ENCODE measurements at places on chromosomes 2 and 18. TPM values are rescaled to one million over a fixed set of nuclear protein-coding genes. Genes with fewer than 3 reads are reported as not detected.
A peak's percentile ranks its signal among the peaks of the same experiment; 100 is the strongest.

CROCC2 gene
- total RNA-seq = not detected

- no peak for DNase-seq
- H3K27me3 ChIP-seq = no peaks in the 10 kb centered on the region
- H3K36me3 ChIP-seq = peaks cover 30% of the 10 kb centered on the region
- peak overlapping the region; percentile 63 for H3K4me3 ChIP-seq
- H3K4me1 ChIP-seq = peaks cover 7% of the 10 kb centered on the region
Observed at GRCh38 chr18:63291278-63291677, 28.3 kb downstream of the BCL2 start.

OTOF gene
- total RNA-seq = 0.57 TPM

TMEFF2 gene
- not detected for total RNA-seq

DNA sequence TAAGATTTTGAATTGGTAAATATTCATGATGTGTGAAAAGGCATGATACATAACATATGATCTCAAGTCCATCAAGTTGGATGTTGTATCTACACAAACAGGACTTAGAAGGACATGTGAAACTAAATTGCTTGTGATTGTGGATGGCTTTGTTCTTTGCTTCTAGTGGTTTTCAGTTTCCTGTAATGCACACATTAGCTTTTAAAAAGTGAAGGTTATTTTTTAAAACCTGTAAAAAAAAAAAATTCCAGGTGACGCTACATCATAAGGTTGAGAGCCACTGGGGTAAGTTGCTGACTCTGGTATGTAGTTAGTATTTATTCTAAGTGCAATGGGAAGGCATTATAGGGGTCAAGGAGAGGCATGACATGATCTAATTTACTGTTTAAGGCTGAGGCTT is 48.4 kb upstream of the TMEM247 start:
- DNase-seq = no peak
- H3K27me3 ChIP-seq = peaks cover 16% of the 10 kb centered on the region
- no peaks in the 10 kb centered on the region for H3K36me3 ChIP-seq
- peaks cover 19% of the 10 kb centered on the region for H3K4me1 ChIP-seq
- no peak overlapping the region for H3K27ac ChIP-seq

DNA sequence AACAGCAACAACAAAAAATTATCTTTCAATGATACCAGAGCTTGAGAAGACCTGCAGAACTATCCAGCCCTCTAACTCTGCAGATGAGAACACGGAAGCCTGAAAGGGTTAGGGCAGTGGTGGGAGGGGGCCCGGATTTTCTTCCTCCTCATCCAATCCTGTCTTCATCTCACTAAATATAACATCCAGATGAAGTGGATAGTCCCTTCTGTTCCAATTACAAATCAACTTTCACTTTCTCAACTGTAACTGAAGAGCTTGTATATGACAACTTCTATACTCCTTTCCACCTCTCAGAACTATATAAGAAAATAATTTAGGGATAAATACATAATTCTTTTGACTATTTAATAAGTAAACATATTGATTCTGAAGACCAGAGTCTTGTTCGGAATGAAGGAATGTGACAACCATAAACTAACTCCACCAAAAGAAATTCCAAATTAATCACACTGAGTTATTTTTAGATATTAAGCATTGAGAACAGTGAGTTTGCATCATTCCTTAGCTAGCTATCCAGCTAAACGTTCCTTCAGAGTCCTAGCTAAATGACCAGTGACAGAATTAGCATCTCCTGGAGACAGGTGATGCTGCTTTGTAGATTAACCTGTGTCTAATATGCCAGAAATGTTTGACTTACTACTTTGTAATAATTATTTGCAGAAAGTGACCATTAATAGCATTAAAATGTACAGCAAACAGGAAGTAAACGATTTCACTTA is 32.7 kb downstream of the SFT2D3 start:
- DNase-seq = no peak
- H3K36me3 ChIP-seq = peaks cover 6% of the 10 kb centered on the region
- H3K27me3 ChIP-seq = no peaks in the 10 kb centered on the region
- no peak overlapping the region for H3K4me3 ChIP-seq
- H3K4me1 ChIP-seq = peaks cover 17% of the 10 kb centered on the region
- H3K27ac ChIP-seq = no peak overlapping the region

DNA sequence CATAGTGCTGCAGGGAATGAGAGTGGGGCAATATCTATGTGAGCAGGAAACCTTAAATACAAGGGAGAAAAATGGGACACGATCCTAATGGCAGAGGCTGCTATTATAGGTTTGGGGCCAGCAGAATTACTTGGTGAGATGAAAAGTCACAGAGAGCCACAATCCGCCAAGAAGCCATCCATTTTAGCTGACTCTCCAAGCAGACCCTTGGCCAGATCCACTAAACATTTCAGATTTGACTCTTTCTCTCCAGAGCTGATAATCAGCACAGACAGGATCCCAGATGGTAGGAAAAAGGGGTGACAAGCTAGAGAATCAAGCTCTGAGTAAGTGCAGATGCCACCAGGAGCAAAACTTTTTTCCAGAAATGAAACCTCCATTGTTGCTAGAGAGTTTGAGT is 61.5 kb downstream of the MAPK4 start:
- H3K4me1 ChIP-seq = no peaks in the 10 kb centered on the region
- no peak overlapping the region for H3K27ac ChIP-seq
- DNase-seq = no peak
- peaks cover 12% of the 10 kb centered on the region for H3K27me3 ChIP-seq
- no peak overlapping the region for H3K4me3 ChIP-seq

GRCh38 chr18:20996418-20996817 is 115.2 kb downstream of the ROCK1 start:
- H3K36me3 ChIP-seq = peaks cover 21% of the 10 kb centered on the region
- H3K27me3 ChIP-seq = no peaks in the 10 kb centered on the region
- H3K4me3 ChIP-seq = no peak overlapping the region
- H3K27ac ChIP-seq = no peak overlapping the region
- no peak for DNase-seq
- peaks cover 31% of the 10 kb centered on the region for H3K4me1 ChIP-seq

PSMA8 gene
- 1.3 TPM for total RNA-seq

GRCh38 chr2:24304098-24304497 is 56.2 kb downstream of the ITSN2 start:
- H3K4me1 ChIP-seq = no peaks in the 10 kb centered on the region
- H3K27me3 ChIP-seq = no peaks in the 10 kb centered on the region
- no peak overlapping the region for H3K27ac ChIP-seq
- DNase-seq = no peak
- no peak overlapping the region for H3K4me3 ChIP-seq
- peaks cover 25% of the 10 kb centered on the region for H3K36me3 ChIP-seq

GRCh38 chr2:37544591-37545031 is 126.8 kb downstream of the CDC42EP3 start:
- no peak for DNase-seq
- peaks cover 2% of the 10 kb centered on the region for H3K27me3 ChIP-seq
- H3K36me3 ChIP-seq = no peaks in the 10 kb centered on the region
- no peak overlapping the region for H3K27ac ChIP-seq

GRCh38 chr18:55751476-55751875 is 163.5 kb upstream of the TCF4 start:
- H3K27ac ChIP-seq = no peak overlapping the region
- no peak for DNase-seq
- peaks cover 10% of the 10 kb centered on the region for H3K27me3 ChIP-seq
- H3K36me3 ChIP-seq = no peaks in the 10 kb centered on the region

DNA sequence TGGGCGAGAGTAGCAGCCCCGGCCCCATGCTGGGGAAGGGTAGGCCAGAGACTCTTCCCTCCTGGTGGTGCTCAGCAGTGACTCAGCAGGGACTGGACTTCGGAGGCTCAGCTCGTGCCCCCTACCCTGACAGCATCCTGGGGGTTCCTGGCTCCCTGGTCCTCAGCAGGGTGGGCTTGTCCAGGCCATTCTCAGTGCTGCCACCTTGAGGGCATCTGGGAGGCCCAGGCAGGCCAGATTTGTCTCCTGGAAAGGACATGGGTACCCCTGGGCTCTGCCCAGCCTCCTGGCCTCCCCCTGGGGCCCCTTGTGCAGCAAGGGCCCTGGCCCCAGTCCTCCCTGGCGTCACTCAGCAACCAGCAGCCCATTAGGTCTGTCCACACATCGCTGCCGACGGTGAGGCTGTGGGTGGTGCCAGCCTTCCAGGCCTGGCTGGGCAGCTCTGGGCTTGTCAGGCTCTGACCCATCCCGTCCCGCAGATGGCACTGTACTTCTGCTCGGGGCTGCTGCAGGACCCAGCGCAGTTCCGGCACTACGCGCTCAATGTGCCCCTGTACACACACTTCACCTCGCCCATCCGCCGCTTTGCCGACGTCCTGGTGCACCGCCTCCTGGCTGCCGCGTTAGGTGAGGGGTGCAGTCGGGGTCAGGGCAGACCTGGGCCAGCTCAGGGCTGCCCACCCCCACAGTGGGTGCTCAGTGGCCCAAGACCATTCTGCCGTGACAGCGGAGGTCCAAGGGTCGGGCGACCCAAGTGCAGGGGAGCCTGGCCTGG is 45.0 kb upstream of the ALPP start:
- peak; percentile 45 for DNase-seq
- H3K4me1 ChIP-seq = no peaks in the 10 kb centered on the region
- H3K27me3 ChIP-seq = no peaks in the 10 kb centered on the region
- H3K36me3 ChIP-seq = no peaks in the 10 kb centered on the region

DNA sequence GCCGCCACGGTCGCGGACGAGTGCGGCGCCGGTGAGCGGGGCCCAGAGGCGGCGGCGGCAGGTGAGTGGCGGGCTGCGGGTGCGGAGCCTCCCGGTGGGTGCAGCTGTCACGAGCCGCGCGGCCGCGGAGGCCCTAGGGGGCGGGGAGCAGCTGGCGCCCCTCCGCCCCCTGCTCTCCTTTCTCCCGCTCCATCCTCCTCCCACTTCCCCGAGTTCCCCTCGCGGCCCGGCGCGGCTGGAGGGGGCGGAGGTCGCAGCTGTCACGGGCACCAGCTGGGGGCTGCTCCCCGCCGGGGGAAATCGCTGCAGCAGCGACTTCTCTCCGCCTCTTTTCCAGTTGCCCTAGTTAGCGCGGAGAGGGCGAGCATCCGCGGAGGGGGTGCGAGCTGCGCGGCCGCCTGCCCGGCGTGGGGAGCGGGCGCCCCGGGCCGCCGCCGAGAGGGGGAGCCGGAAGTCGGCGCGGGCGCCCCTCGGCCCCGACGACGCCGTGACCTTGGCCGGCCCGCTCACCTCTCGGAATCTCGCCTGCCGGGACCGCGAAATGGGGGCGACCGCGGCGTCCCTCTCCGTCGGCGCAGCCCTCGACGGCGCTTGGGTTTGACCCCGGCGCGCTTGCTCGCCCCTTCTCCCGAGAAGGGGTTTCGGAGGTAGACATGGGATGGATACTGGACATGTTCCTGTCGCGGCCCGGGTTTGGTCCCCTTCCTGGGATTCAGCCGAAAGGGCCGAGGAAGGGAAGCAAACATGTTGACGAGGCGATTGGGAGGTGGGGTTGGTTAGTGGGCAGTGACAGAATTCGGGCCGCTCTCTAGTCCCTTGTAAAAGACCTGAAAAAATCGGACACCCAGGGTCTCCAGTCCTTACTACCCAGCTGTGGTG is 727 bp downstream of the NCOA1 start:
- H3K36me3 ChIP-seq = peaks cover 6% of the 10 kb centered on the region
- peak; percentile 86 for DNase-seq
- H3K27ac ChIP-seq = peak overlapping the region; percentile 83
- no peaks in the 10 kb centered on the region for H3K27me3 ChIP-seq
- H3K4me1 ChIP-seq = peaks cover 61% of the 10 kb centered on the region

GRCh38 chr2:107927034-107927534 is 59.2 kb upstream of the SLC5A7 start:
- H3K4me3 ChIP-seq = no peak overlapping the region
- H3K4me1 ChIP-seq = no peaks in the 10 kb centered on the region
- no peaks in the 10 kb centered on the region for H3K36me3 ChIP-seq
- H3K27me3 ChIP-seq = no peaks in the 10 kb centered on the region
- no peak overlapping the region for H3K27ac ChIP-seq

DNA sequence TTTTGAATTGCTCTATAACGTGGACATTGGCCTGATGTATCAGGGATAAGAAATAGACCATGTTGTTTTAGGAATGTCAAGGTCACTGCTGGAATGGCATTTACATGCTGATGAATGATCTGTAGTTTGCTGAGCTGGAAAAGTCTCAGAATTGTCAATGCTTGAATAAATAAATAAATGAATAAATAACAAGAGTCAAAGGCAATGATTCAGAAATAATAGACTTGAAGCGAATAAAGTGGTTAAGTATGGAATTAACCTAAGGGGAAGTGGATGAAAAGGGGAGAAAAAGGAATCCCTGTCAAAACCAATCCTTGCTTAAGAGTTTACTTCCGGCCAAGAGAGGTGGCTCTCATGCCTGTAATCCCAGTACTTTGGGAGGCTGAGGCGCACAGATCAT is 1620.0 kb downstream of the SUCLG1 start:
- no peaks in the 10 kb centered on the region for H3K27me3 ChIP-seq
- H3K4me3 ChIP-seq = no peak overlapping the region
- no peaks in the 10 kb centered on the region for H3K36me3 ChIP-seq
- H3K4me1 ChIP-seq = no peaks in the 10 kb centered on the region
- no peak overlapping the region for H3K27ac ChIP-seq
- no peak for DNase-seq

All from natural killer cell treated with Interleukin-12 subunit alpha and Interleukin-12 subunit beta and Interleukin-15 and Interleukin-18, amount 100 ng/mL, for 72 hours (primary cell).